Heart left ventricle (tissue), 16 donors: ENCODE measurements at places on chromosomes 6 and 20. TPM values are rescaled to one million over a fixed set of nuclear protein-coding genes. Genes with fewer than 3 reads are reported as not detected.

GRCh38 chr6:76615395-76615794 lies 542.9 kb upstream of the IMPG1 start:
- DNase-seq: peak; percentile 18

DNA sequence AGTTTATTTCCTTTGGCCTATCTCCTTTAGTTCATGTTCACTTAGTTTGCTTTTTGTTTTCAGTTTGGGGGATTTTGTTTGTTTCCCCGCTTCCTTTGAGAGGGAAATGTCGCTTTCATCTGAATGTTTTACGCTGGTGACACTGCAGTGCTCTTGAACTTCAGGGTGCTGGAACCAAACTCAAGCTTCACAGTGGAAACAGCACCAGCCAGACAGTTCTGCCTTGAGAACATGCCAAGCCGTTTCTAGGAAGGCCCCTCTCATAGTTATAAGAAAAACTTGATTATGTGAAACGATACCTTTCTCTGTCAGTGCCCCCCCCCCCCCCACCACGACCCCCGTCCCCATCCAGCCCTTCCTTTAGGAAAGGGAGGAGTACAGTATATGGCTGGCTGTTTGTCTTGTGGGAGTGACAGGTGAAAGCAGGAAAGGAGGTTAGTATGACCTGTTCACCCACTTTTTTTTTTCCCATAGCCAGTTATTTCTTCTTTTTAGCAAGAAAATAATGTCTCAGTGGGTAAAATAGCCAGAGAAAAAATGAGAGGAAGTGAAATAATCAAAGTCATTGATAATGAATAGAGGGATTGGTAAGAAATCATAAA lies 130.1 kb downstream of the LRRC1 start:
- DNase-seq: no peak

GRCh38 chr6:134119486-134119885 lies 67.1 kb upstream of the SLC2A12 start:
- DNase-seq: no peak

DNA sequence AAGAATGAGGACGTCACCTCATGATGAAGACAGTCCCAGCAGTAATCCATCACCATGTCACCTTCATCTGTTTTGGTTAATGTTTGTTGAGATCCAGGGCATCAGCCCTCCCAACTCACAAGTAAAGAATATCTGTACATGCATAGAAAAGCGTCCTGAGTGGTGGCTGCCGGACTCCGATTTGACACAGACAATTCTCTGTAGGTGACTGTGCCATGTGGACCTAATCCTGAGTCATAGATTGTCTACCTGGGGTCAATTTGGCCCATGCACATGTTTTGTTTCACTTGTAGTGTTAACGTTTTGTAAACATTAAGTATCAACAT lies 168.4 kb upstream of the UST start:
- DNase-seq: no peak

The CLIC5 gene
- 244 TPM for total RNA-seq

The CRYBG1 gene
- total RNA-seq: 1.3 TPM

DNA sequence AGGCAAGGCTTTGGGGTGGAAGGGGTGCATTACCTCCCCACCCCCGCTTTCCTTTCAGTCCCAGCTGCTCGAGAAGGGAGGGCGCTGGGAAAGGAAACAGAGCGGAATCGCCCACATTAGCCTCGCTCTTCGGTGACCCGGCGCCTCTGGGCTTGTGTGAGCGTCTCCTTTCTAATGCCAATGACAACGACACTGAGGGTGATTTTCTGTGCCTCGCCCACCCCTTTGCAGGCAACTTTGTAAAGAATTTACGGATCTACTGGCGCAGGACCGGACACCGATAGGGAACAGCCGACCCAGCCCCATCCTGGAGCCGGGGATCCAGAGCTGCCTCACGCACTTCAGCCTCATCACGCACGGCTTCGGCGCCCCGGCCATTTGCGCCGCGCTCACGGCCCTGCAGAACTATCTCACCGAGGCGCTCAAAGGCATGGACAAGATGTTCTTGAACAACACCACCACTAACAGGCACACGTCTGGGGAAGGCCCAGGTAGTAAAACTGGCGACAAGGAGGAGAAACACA lies 24.3 kb downstream of the TFAP2B start:
- DNase-seq: no peak

GRCh38 chr6:121000381-121000780 lies 333.9 kb downstream of the TBC1D32 start:
- no peak for DNase-seq

The OR2H1 gene
- not detected for total RNA-seq

DNA sequence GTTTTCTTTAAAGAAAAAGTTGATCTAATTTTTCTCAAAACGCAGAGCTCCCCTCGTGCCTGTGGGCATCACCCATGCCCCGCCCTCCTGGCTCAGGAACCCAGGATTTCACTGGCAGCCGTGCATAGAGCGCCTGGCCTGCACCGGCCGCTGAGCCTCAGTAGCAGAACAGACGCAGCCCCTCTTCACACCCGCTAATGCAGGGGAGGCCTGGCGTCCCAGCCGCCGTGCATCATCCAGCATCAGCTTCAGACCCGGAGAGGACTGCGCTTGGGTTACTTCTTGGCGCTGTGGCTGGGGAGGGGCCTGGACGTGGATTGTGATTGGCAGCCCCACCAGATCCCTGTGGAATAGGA lies 18.1 kb downstream of the RBM38 start:
- no peak for DNase-seq

The MUC21 gene
- not detected for total RNA-seq

- no peak for DNase-seq
These were observed 344.9 kb upstream of the MANEA start for GRCh38 chr6:95232446-95232845.

The ENPP3 gene
- 0.44 TPM for total RNA-seq

- DNase-seq: no peak
These were observed 29.0 kb downstream of the NFATC2 start for GRCh38 chr20:51513545-51513944.

The SEL1L2 gene
- total RNA-seq: 5.8 TPM

GRCh38 chr6:82246802-82247504 lies 591 bp downstream of the IBTK start:
- peak; percentile 74 for DNase-seq

- DNase-seq: no peak
These were observed 223.0 kb downstream of the HIVEP2 start for GRCh38 chr6:142722012-142722411.

- peak; percentile 84 for DNase-seq
These were observed 67.6 kb downstream of the MRPL14 start for GRCh38 chr6:44059359-44060346.

DNA sequence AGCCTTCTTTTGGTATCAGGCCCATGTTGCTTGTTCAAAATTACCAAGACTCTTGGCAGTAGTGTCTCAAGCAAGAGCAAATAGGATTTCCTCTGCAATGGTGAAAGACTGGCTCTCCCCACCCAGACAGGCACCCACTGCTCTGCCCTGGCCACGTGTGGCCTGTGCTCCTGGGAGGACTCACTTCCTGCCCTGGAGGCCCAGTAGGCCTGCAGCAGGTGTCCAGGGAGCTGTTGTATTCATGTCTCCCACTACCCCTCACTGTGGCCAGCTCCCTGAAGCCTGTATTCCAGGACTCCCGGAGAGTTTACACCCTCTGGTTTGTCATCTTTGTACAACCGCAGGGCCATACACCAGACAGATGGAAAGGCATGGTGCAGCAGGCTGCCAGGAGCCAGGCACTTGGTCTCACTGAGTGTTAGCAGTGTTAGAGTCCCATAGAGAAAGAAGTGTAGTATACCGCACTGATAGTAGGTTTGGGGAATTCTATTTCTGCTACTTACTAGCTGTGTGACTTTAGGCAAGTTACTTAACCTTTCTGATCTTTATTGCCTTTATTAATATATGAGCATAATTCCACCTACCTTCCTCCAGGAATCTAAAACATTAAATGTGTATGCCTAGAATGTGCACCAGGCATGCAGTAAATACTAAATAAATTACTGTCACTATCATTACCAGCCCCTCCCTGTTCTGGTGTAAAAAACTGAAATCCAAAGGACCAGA lies 159.7 kb downstream of the TMEM242 start:
- DNase-seq: no peak

- DNase-seq: no peak
These were observed 71.9 kb upstream of the CNR1 start for GRCh38 chr6:88238065-88238464.

GRCh38 chr20:14264869-14265268 lies 72.5 kb downstream of the FLRT3 start:
- DNase-seq: no peak

The PACRG gene
- 11.9 TPM for total RNA-seq

The METTL24 gene
- 2.4 TPM for total RNA-seq

DNA sequence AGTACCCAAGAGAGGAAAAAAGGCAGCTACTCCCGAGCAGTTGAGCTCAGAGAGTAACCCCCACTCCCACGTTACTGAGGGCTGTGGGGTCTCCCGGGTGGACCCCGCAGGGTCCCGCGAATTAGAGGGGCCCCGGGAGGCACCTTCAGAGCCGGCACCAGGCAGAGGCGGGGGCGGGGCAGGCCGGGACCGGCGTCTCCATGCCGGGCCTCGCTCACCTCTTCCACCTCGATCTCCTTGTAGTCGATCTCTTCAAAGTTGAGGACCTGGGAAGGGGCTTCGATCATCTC lies 381 bp downstream of the MAP3K7 start:
- no peak for DNase-seq

- DNase-seq: no peak
These were observed 78.7 kb upstream of the SULF2 start for GRCh38 chr20:47863981-47864380.

GRCh38 chr6:36493859-36494258 lies 51.1 kb downstream of the KCTD20 start:
- no peak for DNase-seq

The TLDC2 gene
- total RNA-seq: not detected

GRCh38 chr6:82775361-82775760 lies 290.3 kb downstream of the UBE3D start:
- DNase-seq: no peak

DNA sequence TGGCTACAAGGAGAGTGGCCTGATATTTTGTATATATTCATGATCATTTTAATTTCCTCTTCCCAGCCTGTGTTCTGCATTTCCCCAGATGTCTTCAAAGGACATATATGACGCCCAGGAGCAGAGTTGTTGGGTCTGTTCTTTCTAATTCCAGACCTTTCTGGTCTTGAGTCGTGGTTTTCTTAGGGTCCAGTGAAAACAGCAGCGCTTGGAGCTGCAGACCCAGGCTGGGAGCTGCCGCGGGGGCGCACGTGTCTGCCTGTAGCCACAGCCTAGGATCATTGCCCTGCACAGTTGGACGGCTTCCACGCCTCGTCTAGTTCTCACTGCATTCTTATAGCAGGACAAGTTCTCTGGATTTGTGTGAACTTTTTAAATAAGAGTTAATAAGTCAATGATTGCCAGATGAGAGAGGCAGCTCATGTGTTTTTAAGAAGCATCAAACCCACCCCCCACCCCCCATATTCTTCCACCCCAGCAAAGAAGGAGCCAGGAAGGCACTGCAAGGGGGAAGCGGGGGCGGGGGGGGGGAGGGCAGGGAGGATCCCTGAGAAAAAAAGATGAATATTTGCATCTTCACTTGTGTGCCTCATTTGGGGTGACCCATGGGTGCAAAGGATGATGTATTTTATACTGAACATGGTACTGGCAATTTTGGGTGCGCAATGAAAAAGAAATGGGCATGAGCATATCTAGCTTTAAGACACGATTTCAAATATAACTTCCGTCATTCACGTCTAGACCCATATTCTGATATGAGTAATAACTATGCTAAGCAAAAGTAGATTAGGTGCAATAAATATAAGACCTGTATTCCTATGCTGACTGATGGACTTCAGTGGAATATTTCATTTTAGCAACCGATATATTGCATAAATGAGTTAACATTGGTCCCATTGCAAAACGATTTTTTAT lies 160.0 kb downstream of the TBXT start:
- peak; percentile 71 for DNase-seq

DNA sequence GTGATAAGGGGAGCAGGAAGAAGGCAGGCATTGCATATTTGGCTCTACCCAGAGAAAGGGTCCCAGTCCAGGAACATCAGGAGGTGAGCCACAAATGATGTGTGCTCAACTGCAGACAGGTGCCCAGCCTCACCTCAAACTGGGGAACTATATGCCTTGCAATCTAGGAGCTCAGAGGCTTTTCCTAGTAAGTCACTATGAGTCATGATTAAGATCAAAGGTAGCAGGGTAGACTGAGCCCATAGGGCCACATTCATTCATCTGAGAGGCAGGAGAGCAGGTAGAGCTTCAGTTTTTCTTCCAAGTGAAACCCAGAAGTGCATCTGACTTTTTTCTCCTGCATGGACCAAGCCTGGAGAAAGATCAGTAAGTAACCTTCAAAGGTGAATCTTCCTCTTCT lies 31.3 kb downstream of the MARCKS start:
- DNase-seq: no peak

DNA sequence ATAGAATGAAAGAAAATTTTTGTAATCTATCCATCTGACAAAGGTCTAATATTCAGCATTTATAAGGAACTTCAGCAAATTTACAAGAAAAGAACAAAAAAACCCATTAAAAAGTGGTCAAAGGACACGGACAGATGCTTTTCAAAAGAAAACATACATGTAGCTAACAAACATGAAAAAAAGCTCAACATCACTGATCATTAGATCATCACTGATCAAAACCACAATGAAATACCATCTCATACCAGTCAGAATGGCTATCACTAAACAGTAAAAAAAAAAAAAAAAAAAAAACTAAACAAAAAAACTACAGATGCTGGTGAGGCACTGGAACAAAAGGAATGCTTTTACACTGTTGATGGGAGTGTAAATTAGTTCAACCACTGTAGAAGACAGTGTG lies 837.1 kb downstream of the EPHA7 start:
- no peak for DNase-seq

The MYCT1 gene
- total RNA-seq: 14.5 TPM

DNA sequence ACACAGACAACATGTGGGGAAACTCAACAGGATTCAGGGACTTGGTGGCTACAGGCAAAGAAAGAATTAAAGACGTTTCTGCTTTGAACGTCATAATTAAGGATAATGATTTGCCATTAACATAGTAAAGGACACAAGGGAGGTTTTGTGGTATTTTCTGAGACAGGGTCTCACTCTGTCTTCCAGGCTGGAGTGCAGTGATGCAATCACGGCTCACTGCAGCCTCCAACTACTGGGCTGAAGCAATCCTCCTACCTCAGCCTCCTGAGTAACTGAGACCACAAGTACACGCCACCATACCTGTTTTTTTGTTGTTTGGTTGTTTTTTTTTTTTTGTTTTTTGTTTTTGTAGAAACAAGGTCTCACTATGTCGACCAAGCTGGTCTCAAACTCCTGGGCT lies 62.4 kb downstream of the MAP3K5 start:
- DNase-seq: no peak
